Eye (tissue), 1 donor: ENCODE measurements at places on chromosomes 12 and 14.

DNA sequence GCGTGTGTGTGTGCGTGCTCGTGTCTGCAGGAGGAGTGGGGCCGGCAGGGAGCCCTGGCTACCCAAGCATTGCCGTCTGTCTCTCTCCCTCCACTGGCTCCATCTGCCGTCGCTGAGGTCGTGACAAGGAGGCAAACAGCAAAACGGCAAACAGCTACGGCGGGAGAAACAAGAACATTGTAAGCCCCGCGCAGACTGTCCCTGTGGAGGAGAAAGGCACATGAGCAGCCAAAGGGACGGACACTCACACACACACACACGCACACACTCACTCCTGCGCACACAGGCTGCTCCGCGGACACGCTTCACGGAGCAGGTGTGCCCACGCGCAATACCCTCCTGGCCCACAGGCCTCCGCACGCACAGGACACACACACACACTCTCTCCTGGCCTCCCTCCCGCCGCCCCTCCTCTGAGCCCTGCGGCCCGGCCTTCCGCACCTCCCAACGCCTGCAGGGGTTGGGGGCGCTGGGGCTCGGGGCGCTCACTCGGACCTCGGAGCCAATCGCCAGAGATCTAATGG lies 905 bp downstream of the CISTR start:
- DNase-seq, result peak; percentile 93

GRCh38 chr14:104473244-104473565 lies 106.4 kb upstream of the C14orf180 start:
- DNase-seq, result peak; percentile 22

DNA sequence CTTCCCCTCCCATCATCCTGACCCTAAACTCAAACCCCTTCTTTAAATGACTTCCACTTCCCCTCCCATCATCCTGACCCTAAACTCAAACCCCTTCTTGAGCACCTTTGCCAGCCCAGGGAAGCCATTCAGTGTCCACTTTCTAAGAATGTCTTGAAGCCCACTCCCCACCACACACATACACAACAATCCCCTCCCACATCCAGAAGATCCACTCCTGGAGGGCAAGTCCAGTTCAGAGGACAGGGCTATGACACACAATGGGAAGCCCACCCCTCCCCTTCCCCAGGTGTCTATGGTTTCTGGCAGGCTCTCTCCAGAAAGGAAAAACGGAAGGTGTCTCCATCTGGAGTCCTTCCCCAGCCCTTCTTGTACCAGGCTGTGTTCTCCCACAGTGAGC lies 117.1 kb downstream of the KCNA5 start:
- no peak for DNase-seq

DNA sequence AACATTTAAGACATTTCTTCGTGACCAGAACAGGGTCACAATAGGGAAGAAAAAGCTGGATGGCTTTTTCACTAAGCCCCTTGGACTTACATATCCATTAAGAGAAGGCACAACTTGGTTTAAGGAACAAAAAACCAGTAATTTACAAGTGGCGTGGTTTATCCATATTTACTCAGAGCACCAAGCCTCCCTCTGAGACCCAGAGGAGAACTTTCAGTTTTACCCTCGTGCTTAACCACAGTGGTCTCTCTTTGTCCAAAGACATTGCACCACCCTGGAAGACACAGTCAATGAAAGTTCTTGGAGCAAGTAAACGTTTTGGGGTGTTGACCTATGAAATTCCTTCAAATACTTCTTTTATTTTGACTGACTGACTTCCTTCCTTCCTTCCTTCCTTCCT lies 52.5 kb downstream of the SSPN start:
- no peak for DNase-seq

GRCh38 chr12:113812411-113813228 lies 153.5 kb downstream of the RBM19 start:
- DNase-seq, result no peak
